ENCODE measurements at places on chromosomes 6 and 20. TPM values are rescaled to one million over a fixed set of nuclear protein-coding genes. Genes with fewer than 3 reads are reported as not detected.

Gene PCMTD2
- 37.2 TPM for total RNA-seq

Gene GPX5
- total RNA-seq = not detected

Gene IL17A
- total RNA-seq = not detected

Gene PPDPF
- total RNA-seq = 25.5 TPM

Gene TRIM15
- total RNA-seq = 2.2 TPM

Data from liver (tissue), 10 donors.